ENCODE measurements at places on chromosomes 11 and 22.

GRCh38 chr11:32829157-32829679 lies 509 bp upstream of the PRRG4 start:
- no peak for DNase-seq

GRCh38 chr11:23569134-23569533 lies 708.9 kb upstream of the CCDC179 start:
- no peak for DNase-seq

DNA sequence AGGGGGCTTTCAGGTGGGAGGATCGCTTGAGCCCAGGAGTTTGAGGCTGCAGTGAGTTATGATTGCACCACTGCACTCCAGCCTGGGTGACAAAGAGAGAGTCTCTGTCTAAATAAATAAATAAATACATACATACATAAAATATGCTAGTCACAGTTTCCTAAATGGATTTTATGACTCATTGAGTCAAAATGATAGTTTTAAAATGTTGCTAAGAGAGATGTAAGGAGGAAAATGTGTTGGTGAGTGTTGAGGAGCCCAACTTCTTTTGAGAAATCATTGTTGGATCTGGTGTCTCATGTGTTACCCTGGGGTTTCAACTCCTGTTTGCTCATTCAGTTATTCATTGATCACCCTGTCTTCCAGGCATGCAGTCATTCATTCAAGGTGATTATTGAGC lies 21.0 kb downstream of the PARVB start:
- DNase-seq: no peak

- DNase-seq: no peak
Measured at GRCh38 chr11:36048496-36049247, 104.8 kb downstream of the LDLRAD3 start.

- no peak for DNase-seq
Measured at GRCh38 chr11:36300650-36301049, 4.6 kb downstream of the PRR5L start.

- no peak for DNase-seq
Measured at GRCh38 chr22:48849219-48849912, 978.3 kb downstream of the BRD1 start.

DNA sequence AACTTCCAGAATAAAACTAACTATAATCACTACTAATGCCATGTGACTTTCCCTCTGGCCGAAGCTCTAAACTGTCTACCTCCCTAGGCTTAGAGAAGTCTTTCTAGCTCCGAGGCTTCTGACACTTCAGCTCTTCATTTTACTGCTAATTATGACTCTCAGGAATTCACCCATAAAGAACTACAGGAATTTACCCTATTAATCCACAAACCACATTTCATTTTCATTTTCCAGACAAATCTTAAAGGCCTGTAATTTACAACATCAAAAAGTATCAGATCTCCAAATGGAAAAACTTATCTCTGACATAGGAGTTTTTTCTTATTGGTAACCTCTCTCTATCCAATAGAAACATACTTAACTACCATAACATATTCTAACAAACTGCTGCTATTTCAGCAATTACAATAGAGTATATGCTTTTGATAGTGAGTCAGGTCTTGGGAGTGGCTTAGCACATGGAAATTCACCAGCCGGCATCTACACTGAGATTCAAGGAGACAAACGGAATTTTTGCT lies 33.4 kb downstream of the MRTFA start:
- no peak for DNase-seq

- DNase-seq: peak; percentile 75
Measured at GRCh38 chr22:45553351-45554039, 50.8 kb downstream of the FBLN1 start.

- no peak for DNase-seq
Measured at GRCh38 chr22:37138849-37139561, 10.7 kb downstream of the IL2RB start.

DNA sequence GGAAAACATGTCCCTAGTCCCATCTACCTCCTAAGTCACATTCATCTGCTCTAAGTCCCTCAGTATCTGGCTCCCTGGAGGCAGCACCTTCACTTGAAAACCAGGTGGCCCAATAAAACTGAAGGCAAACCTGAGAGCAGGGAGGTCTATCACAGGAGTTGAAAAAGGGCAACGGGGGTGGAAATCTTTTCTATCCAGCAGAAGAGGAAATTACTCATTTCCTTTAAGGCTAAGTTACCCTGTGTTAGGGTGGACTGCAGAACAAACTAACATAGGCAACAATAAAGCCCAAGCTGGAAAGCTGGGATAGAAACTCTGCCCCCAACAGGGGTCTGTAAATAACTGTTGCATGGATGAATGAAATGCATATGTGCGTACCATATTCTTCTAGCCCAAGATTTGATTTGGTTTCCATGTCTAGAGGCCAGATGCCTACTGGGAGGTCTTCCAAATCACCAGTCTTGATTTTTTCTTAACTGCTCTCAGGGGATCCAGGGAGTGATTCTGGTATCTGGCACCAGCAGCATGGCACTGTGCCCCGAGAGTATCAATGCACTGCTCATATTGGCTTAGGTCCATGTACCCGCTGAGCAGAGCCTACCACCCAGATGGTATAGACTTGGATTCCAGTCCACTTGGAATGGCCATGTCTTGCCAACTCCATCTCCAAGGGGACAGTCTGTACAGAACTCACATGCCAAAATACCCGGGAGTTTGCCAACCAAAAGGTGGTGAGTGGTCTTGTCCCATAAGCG lies 350.0 kb upstream of the NCAM1 start:
- DNase-seq: no peak

GRCh38 chr22:47474895-47475294 lies 712.4 kb downstream of the TBC1D22A start:
- no peak for DNase-seq

DNA sequence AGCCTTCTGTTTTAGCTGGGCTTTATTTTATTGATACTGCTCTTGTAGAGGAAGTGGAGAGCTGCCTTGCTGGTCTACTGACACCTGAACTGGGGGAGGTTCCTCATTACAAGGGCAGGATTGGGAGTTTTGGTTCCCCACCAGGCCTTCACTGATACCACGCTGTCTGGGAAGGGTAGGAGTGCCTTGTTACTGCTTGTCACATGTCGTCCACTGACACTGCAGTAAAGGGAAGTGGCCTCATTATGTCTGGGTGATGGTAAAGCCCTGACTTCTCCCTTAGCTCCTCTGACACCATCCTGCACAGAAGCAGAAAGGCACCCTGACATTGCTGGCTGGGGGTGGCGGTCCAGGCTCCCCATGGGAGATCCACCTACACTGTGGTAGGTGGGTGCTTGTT lies 38.7 kb upstream of the ELF5 start:
- DNase-seq: no peak

GRCh38 chr11:68213555-68214172 lies 568 bp upstream of the KMT5B start:
- DNase-seq: peak; percentile 93

DNA sequence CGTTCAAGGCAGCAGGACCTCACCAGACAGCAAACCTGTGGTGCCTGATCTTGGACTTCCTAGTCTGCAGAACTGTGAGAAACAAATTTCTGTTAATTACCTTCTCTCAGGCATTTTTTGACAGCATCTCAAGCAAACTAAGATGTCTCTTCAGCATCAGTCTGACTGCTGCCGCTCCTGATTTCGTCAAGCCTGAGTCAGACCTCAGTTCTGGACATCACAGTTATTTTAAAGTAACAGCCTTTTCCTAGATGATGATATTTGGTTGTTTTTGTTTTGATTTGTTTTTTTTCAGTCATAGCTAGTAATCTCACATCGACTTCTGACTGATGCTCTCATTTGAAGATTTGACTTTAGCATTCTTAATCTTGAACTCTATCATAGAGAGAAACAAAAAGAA lies 71.9 kb downstream of the BLID start:
- no peak for DNase-seq

GRCh38 chr11:73361953-73362776 lies 14.0 kb upstream of the RELT start:
- no peak for DNase-seq

GRCh38 chr11:37449146-37449545 lies 851.1 kb upstream of the RAG2 start:
- DNase-seq: no peak

- DNase-seq: no peak
Measured at GRCh38 chr11:60880643-60881282, 13.4 kb downstream of the ZP1 start.

DNA sequence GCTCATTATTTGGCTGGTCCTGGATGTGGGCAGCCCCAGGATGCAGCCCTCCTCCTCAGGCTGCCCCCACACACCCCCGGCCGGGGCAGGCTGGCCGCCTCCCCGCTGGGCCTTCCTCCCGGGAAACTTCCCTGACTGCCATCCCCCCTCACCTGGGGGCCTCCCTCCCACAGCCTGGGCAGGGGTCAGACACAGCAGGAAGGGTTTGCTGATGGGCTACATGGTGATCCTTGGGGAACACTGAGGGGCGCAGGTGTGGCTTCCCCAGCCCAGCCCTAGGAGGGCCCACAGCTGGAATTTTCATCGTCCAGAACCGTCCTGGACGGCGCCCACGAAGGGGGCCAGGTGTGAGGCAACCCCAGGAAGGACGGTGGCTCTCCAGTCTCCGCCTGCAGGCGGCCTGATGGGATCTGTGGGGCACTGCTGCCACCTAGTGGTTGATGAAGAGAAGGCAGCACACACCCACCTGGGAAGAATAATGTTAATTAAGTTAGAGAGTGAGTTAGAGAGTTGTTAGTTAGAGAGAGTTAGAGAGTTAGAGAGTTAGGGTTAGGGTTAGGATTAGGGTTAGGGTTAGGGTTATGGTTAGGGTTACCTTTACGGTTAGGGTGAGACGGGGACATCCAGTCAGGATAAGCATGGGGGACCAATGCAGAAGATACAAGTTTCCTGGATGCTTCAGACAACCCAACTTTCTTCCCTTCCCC lies 75.9 kb upstream of the PRR5 start:
- peak; percentile 90 for DNase-seq

- DNase-seq: no peak
Measured at GRCh38 chr22:16838073-16838472, 12.9 kb upstream of the XKR3 start.

DNA sequence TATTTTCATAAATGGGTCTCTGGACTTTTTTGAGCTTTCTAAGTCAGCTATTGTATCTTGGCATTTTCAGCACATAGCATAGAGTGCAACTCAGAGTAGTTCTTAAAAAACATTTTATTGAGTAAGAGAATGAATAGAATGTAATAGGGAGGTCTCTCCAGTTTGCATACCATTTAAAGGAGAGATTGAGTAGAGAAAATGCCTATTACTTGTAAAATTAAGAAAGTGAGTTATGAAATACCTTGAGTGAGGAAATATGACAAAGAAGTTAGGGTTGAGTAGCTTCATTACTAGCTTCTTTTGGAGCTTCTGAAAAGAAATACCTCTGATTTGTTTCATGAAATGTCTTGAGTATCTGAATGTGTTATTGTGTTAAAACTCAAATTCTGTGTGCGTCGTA lies 140.0 kb downstream of the AASDHPPT start:
- no peak for DNase-seq

- no peak for DNase-seq
Measured at GRCh38 chr22:29804985-29805384, 33.1 kb downstream of the ASCC2 start.

DNA sequence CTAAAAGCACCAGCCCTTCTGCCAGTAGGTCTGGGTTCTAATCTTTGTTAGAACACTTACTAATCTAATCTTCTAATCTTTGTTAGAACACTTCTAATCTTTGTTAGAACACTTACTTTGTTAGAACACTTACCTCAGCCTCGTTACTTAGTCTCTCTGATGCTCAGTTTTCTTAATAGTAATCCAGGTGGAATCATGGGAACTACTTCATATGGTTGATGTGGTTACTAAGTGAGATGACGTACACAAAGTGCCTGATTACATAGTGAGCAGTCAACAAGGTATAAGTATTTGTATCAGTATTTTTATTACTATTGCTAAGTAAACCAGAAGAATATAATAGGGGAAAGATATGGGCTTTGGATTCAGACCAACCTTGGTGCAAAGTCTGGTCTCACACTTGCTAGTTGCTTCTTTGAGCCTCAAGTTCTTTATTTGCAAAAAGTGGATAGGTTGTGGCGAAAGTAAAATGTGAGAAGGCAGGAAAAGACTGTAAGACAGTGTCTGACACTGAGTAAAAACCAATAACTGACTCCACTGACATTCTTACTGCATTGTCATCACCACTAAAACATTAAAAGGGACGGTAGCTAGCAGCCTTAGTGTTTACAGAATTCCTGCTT lies 83.7 kb downstream of the TRAF6 start:
- no peak for DNase-seq

DNA sequence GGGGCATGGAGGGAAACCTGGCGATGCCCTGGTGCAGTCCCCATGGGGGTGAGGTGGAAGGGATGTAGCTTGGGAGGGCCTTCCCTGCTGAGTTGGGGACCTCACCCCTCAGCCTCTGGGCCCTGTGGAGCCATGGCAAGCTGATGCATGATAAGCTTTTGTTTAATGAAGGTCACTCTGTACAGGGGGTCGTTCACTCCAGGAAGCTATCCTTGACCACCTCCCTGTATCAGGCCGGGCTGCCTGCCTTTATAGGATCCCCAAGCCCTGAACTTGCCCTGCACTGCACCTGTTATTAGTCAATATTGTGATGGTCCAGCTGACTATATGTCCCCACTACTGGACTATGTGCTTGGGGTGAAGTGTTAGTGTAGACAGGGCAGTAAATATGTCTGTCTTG lies 49.7 kb upstream of the MYEOV start:
- DNase-seq: peak; percentile 46

GRCh38 chr11:111620518-111620917 lies 18.3 kb downstream of the SIK2 start:
- no peak for DNase-seq

DNA sequence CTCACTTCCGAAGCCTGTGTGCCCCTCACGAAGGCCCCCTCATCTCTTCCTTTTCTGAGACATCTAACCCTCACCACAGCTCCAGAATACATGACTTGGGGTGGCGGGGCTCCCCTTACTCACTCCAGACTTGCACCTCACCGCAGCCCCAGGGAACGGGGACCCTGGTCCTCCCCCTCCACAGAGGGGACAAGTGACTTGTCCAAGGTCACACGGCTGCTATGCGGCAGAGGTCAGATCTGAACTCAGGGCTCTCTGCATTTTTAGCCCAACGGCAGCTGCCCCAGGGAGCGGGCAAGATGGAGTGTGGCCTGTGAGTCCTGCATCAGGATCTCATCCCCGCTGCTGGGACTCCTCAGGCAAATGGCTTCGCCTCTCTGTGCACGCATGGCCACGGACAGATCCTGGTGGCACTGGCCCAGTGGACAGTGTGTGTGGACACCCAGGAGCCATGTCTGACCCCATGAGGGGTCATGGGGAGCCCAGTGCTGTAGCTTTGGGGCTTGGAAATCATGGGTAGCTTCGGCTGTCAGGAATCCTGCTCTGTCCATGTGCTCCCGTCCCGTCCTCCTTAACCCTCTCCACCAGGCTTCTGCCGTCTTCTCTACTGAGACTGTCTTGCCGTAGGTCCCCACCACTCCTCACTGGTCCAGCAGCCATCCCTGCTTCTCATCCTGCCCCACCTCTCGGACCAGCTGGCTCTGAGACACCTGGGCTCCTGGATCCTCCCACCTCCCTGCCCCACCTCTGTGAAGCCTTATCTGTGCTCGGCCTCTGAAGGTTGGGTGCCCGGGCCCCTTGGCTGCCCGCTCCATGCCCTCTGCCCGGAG lies 48.0 kb upstream of the CARS1 start:
- DNase-seq: peak; percentile 30

- no peak for DNase-seq
Measured at GRCh38 chr11:10696468-10697322, 3.1 kb upstream of the IRAG1 start.

GRCh38 chr11:123214396-123214795 lies 19.3 kb upstream of the CLMP start:
- DNase-seq: no peak

All from activated CD8-positive, alpha-beta memory T cell treated with anti-CD3 and anti-CD28 coated beads for 24 hours (primary cell).